ENCODE measurements at places on chromosomes 5 and 9.
A peak's percentile ranks its signal among the peaks of the same experiment; 100 is the strongest.

GRCh38 chr9:14932231-14932630 lies 22.0 kb upstream of the FREM1 start:
- DNase-seq: no peak

- DNase-seq: no peak
Measured at GRCh38 chr5:143041461-143041860, 271.3 kb downstream of the ARHGAP26 start.

DNA sequence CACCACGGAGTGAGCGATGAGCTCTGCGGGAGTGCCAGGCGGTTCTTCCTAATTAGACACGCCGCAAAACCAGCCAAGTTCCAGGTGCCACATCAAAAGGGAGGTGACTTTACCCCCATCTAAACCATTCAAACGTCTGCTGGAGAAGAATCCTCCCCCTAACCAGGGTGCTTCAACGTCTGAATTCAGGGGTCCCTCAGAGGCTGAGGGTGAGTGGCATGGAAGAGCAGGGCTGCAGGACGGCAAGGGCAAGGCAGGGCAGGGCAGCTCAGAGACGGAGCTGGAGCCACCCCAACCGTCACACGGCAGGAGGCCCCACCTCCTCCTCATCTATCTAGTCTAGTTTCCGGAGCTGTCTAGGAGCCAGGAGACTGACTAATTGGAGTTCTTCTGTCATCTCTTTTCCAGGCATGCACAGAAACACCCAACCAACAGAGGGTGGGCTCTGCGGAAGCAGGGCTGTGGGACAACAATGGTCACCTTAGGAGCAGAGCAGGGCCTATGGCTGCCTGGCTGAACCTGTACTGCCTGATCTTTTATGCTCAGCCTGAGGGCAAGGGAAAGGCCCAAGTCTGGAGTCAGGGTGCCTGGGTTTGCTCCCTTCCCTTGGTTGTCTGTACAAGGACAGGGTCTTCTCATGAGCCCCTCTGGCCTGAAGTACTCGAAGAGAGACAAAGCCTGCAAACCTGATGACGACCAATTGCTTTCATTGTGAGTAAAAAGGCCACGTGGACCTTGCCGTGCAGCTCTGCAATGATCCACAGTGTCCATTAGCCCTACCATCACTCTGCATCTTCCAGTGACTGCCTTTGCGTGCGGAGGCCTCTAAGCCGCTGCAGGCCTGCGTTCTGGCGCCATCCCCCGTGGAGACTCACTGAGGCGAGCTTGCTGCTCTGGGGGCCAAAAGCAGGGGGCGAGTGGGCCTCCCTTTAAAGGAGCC lies 81.0 kb upstream of the SLC25A51 start:
- peak; percentile 77 for DNase-seq

DNA sequence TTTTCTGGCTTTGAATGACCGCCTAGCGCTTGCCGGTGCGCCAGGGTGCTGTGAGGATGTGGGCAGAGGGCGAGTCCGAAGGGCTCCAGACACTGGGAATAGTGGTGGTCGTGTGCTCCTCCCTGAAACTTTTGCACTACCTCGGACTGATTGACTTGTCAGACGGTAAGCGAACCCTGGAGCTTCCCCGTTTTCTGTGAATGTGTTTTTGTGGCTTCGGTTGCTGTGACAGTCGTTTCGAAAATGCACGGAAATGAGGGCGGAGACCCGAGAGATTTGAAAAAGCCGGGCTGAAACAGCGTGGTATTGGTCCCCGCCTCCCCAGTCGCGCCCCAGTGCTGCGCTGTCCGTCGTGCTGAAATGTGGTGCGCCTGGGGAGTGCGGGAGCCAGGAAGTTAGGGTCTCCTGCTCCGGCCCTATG lies 102.5 kb upstream of the GABRP start:
- peak; percentile 55 for DNase-seq

GRCh38 chr9:91698266-91698665 lies 251.8 kb downstream of the ROR2 start:
- no peak for DNase-seq

Measured in choroid plexus epithelial cell (primary cell).